ENCODE measurements at places on chromosomes 3 and 15.

DNA sequence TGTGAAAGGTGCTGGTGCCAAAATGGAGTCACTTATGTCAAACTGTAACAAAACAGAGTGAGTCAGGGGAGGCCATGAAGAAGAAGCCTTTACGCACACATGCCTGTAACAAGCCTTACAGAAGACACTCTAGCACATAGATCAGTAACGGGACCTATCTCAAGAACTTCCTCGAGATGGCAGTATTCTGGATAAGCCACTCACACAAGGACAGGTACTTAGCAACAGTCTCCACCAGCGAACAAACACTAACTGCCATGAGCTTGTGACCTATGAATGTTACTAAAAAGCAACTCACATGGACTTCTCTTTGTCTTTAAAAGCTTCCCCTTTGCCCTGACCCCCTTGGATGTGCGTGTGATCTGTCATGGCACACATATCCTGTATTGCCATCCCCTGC, 235.1 kb downstream of the CD47 start:
- no peak for DNase-seq

DNA sequence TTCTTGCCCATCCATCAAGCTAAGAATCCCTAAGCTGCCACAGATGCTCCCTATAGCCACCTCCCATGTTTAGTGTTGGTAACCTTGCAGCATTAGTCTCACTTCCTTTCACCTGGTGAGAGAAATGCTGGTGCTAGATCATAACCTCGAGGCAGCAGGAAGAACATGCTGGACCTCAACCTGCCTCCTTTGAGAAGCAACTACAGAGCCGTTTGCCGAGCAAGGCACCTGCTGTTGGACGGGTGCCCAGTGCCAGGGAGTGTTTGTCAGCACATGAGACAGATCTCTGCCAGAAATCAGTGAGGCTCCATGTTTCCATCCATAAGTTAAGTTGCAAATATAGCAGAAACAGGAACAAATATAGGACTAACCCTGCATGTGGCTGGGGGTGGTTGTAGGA, 955.7 kb downstream of the TUSC7 start:
- no peak for DNase-seq

DNA sequence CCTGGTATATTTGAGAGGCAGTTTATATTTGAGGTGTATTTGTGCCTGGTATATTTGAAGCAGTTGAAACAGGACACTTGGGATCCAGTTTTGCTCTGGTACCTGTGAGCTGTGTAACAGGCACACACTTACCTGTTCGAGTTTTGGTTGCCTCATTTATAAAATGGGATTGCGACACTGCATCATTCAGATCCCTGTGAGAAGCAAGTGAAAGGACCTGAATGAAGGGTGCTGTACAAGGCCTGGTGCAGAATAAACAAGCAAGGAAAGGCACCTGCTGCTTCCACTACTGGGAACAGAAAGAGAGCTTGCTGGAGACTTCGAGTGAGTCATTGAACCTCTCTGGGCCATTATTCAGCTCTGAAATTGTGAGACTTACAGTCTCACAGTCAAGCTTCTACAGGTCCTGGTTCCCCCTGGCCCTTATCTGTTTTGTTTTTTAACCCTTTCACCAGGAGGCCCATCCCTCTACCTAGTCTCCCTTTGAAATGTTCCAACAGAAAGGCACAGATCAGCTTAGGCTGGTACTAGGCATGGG, 11.5 kb downstream of the FETUB start:
- DNase-seq: no peak

- DNase-seq: no peak
Measured at GRCh38 chr3:164657631-164658030, 420.7 kb downstream of the SI start.

DNA sequence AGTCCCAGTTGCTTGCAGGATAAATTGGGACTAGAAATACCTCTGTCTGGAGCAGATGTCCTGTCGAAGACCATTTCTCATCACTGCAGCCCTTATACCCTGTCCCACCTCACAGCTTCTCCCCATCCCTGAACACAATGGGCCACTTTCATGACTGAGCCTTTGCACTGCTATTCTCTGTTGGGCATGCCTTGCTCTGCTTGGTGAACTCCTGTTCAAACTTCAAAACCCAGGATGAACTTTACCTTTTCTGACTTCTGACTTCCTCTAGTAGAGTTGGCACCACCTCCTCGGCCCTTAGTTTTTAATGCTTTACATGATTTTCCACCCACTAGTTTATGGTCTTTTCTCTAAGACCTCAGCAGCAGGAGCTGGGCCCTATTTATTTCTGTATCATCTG, 48.4 kb downstream of the ST6GAL1 start:
- no peak for DNase-seq

- DNase-seq: no peak
Measured at GRCh38 chr3:118808723-118809122, 225.9 kb downstream of the IGSF11 start.

GRCh38 chr15:71562251-71562650, 248.1 kb upstream of the NR2E3 start:
- no peak for DNase-seq

DNA sequence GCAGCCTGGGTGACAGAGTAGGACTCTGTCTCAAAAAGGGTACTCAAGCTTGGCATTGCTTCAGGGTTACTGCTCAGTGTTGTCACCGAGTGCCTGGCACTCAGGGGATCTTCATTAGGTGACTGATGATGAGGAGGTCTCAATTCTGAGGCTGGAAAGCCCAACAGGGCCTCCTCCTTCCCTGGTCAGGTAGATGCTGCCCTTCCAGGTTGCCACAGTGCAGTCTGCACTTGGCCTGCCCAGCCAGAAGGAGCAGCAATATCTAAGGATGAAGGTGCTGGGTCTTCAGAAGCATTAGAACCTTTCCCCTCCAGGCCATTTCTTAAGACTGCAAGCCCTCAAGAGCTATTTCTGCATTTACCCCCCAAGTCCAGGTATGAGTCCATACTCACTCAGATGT, 42.0 kb downstream of the PGPEP1L start:
- DNase-seq: no peak

DNA sequence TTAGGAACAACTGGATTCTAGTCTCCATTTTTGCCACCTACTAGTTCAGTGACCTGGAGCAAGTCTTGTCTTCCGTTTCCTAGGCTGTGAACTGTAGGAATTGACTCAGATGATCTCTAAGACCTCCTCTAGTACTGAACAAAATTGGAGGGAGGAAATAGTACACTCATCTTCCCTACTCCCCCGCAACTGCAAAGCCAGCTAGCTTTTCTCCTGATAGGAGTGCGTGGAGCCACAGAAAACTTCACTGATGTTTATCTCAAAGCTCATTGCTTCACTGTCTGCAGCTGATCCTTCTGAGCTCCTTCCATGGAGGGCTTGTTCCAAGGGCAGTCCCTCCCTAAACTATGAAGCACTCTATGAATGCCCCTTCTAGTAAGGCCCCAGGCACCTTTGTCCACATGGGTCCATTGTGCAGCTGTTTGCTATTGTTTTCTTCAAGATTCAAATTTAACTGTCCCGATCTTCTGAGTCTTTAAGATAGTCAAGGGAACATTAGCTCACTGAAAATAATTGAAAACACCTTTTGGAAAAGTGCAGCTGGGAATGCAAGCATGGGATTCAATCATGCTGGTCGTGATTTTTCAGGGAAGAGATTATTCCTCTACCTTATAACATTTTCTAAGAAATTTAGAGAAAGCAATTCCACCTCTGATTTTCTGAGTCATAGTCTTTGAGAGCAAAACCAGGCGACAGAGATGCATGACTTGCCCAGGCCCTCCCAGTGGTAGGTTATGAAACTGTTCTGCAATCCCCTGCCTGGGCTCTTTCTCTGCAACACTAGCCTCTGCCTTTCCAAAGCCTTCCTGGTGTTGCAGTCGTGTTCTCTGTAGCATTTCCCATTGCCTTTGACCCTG, 24.3 kb downstream of the FILIP1L start:
- peak; percentile 16 for DNase-seq

DNA sequence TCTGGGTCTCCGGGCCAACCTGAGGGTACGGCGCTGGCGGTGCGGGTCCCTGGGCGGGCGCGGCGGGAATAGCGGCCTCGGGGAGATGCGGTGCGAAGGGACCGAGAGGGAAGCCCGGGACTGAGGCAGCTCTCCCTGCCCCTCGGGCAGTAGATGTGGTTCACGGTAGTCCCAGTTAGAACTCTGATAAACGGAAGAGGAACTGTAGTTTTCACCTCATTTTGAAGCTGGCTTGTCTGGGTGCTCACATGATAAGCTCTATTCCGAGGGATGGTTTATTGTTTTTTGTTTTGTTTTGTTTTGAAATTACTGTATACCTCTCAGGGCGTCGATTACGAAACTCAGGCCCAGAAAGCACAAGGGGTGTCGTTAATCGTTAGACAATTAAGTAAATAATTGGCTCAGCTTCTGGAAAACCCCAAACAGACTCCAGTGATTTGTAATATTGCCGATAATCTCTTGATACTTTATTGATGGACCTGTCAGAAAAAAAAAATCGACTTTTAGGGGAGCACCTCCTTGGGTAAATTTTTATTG, 413 bp downstream of the NUSAP1 start:
- no peak for DNase-seq

DNA sequence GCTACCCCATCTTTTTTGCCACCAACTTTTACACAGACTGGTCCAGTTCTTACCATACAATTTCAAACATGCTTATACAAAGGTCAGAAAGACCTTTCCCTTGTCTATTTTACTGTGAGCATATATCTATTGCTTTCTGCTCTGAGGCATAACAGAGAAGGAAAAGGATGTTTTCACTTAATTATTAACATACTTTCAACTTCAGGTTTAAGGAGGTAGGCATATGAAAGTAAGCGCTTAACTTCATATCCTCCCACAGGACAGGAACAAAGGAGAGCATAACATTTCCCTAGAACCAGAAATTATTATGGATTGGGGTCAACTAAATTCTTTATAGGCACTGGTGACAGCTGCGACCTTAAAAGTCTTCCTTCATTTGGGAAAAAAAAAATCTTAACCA, 1.1 kb downstream of the MYEF2 start:
- no peak for DNase-seq

- DNase-seq: no peak
Measured at GRCh38 chr3:150721285-150722130, 17.8 kb upstream of the ERICH6 start.

DNA sequence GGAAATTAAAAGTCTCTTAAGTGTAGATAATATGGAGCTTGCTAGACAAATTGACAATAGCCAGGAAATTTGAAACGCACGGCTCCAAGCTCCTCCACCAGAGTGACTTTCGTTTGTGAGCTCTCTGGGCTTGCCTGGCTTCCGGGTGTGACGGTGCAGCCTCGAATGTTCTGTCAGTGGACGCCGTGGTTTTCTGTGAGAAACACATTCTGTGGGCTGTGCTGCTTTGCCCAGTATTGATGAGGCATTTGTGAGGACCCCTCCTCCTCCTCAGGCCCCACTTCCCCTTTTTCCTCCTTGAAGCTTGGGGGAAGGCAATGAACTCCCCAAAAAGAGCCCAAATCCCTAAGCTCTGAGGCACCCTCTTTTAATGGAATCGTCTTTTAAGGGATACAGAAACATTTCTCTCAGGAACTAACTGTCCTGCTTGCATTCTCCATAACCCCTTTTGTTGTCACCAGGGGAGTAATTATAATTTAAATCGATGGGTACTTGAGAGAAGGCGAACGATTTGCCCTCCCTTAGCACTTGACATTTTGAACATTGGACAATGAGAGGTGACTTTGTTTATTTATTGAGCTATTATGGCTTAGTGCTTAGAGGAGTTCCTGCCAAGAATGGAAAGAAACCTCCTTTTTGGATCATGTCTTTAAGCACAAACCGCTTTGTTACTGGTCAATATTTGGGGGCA, 40.8 kb downstream of the POLR2M start:
- DNase-seq: no peak

DNA sequence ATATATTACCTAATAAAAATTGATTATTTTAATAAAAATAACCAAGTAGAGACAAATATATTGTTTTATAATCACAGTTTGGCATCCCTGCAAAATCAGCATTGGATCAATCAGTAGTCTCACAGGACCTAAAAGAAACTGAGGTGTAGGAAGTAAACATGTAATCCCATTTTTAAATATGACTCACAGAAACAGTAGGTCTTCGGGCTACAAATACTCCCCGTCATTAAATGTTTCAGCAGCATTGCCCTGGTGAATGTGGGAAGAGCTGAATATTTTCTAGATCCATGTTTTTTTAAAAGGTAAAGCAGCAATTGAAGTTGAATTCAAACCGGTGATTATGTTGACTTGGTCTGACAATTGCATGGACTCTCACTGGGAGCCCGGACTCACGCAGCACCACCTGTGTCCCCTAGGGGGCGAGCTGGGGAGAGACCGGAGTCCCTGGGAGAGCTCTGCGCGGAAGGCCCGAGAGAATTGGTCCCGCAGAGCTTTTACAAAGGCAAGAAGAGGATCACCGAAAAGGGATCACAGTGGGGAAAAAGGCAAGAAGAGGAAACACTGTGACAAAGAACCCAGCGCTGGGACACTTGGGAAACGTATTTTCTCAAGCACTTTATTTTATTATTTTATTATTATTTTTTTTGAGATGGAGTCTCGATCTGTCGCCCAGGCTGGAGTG, 17.2 kb upstream of the USP3 start:
- peak; percentile 96 for DNase-seq

- no peak for DNase-seq
Measured at GRCh38 chr15:25668901-25669300, 194.2 kb downstream of the ATP10A start.

DNA sequence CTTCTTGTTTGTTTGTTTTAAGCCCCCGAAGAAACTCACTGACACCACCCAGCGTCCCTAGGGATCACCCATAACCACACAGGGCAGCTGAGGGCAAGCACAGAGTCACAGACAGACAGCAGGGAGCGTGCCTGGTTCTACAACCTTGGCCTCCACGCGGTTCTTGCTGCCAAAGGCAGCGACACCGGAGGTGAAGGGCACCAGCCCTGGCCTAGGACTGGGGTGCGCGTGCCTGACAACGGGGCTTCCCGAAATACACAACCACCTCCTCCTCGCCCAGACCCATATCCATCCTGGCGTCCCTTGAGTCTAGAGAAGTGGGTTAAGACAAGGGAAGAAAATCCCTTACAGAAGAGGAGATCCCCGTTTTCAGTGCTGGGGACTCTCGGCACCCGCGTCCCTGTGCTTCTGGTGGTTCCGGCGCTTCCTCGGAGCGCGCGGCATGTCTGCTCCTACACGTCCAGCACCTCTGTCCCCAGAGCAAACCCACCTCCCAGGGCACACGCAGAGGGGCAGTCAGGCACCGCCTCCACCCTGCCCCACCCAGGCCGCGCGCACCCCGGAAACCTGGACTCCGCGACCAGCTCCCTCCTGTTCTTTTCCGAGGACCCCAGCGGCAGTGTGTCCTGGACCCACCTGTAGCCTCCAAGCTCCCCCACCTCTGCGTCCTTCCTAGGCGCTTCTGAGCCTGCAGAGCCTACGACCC, 911 bp downstream of the RFTN1 start:
- DNase-seq: peak; percentile 8

- no peak for DNase-seq
Measured at GRCh38 chr3:79845546-79845945, 77.7 kb upstream of the ROBO1 start.

DNA sequence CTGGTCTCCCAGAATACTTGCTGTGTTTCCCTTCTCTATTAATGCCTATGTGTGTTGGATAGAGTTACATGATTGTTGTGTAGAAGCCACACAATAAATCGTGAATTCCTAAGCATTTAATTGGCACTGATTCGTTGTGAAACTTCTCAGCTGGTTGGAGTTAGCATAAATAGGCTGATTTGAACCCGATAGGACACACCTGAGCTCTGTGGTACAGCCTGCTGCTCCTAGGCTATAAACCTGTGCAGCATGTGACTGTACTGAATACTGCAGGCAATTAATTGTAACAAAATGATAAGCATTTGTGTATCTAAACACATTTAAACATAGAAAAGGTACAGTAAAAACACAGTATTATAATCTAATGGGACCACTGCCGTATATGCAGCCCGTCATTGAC, 4.9 kb downstream of the ACAD11 start:
- DNase-seq: no peak

- DNase-seq: no peak
Measured at GRCh38 chr15:98003518-98003917, 43.0 kb downstream of the ARRDC4 start.
